Activated CD4-positive, alpha-beta T cell treated with anti-CD3 and anti-CD28 coated beads, Interleukin-2, Interleukin-6, amounts not matched to agents 100 ng/mL and 50 ng/mL, durations not matched to agents 16 hours and 8 hours (primary cell): ENCODE measurements at places on chromosomes 1 and 21.
A peak's percentile ranks its signal among the peaks of the same experiment; 100 is the strongest.

GRCh38 chr1:192561301-192561700 is 14.3 kb upstream of the RGS1 start:
- no peak for DNase-seq

- DNase-seq, result no peak
These were observed 196.7 kb upstream of the GALNT2 start for GRCh38 chr1:229870381-229870780.

- DNase-seq, result no peak
These were observed 177.3 kb upstream of the LYPLAL1 start for GRCh38 chr1:218996362-218996761.

DNA sequence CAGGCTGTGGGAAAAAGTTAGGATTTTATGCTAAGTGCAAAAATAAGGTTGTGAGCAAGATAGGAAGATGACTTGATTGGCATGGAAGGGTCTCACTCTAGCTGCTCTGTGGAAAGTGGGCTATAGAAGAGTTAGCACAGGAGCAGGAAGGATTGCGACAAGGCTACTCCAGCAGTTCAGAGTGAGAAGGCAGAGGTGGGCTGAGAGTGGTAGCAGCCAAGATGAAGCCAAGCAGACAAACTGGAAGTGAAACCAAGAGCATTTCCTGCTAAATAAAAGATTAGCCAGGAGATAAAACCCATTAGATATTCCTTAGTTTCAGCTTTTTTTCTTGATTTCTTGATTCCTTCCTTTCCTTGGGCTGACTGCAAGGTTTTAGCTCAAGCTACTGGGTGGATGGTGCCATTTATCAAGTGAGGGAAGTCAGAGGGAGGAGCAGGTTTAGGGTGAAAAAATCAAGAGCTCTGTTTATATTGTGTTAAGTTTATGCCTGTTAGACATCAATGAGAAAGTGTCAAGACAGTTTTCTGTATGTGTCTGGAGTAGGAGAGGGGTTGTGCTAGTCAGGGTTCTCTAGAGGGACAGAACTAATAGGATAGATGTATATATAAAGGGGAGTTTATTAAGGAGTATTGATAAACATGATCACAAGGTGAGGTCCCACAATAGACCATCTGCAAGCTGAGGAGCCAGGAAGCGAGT is 33.1 kb upstream of the ZNF644 start:
- no peak for DNase-seq

DNA sequence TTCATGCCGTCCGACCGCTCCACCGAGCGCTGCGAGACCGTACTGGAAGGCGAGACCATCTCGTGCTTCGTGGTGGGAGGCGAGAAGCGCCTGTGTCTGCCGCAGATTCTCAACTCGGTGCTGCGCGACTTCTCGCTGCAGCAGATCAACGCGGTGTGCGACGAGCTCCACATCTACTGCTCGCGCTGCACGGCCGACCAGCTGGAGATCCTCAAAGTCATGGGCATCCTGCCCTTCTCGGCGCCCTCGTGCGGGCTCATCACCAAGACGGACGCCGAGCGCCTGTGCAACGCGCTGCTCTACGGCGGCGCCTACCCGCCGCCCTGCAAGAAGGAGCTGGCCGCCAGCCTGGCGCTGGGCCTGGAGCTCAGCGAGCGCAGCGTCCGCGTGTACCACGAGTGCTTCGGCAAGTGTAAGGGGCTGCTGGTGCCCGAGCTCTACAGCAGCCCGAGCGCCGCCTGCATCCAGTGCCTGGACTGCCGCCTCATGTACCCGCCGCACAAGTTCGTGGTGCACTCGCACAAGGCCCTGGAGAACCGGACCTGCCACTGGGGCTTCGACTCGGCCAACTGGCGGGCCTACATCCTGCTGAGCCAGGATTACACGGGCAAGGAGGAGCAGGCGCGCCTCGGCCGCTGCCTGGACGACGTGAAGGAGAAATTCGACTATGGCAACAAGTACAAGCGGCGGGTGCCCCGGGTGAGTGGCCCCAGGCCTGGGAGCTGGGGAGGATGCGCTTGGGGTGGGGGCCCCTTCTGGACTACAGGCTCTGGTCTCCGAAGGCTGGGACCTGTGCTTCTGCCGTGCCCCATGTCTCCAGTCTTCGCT is 1.1 kb downstream of the SKI start:
- DNase-seq, result peak; percentile 78

DNA sequence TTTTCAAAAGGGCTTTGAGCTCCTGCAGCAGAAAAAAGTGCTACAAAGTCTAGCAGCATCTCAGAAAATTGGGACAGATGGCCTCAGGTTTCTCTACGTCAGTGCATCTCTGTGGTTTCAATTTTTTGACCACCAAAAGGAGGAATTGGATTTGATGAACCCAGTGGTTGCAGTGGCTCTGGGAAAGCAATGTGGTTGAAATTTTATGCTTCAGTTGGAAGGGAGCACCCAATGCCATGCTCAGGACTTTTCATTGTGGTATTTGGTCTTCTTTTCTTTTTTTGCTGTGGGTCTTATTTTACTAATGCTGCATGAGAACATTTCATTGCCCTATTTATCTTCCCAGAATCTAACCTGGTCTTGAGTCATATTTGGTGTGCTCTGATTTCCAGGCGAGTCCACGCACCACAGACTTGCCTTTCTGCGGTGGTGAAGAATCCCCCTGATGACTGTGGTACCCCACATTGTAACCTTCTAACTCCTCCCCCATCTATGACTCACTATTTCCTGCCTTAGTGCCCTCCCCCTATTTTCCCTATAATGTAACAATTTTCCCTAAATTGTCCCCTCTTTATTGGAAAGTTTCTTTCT is 56.7 kb downstream of the S1PR1 start:
- peak; percentile 86 for DNase-seq

- DNase-seq, result no peak
These were observed 34.7 kb downstream of the LRP8 start for GRCh38 chr1:53293123-53293522.

DNA sequence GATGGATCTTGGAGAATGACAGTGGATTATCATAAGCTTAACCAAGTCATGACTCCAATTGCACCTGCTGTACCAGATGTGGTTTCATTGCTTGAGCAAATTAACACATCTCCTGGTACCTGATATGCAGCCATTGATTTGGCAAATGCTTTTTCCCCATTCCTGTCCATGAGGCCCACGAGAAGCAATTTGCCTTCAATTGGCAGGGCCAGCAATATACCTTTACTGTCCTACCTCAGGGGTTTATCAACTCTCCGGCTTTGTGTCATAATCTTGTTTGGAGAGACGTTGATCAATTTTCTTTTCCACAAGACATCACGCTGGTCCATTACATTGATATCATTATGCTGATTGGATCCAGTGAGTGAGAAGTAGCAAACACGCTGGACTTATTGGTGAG is 20.1 kb downstream of the ZNF691 start:
- no peak for DNase-seq

- no peak for DNase-seq
These were observed 7.1 kb upstream of the TMEM240 start for GRCh38 chr1:1547476-1547875.

DNA sequence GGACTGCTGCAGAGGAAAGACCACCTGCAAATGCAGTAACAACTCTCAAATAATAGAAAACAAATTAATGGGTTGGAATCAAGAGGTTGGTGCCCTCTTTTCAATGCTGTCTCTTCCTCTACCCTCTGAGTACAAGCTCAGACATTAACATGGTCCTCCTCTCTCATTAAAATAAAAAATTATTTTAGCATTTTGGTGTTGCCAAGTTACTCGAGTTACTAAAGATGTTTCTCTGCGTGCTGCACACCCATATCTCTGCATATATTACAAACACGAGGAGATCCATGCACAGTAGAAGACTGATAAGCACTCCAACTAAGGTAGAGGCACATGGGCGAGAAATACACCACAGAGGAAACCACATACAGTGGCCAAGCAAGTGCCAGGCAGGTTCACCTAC is 21.5 kb downstream of the SIPA1L2 start:
- no peak for DNase-seq

DNA sequence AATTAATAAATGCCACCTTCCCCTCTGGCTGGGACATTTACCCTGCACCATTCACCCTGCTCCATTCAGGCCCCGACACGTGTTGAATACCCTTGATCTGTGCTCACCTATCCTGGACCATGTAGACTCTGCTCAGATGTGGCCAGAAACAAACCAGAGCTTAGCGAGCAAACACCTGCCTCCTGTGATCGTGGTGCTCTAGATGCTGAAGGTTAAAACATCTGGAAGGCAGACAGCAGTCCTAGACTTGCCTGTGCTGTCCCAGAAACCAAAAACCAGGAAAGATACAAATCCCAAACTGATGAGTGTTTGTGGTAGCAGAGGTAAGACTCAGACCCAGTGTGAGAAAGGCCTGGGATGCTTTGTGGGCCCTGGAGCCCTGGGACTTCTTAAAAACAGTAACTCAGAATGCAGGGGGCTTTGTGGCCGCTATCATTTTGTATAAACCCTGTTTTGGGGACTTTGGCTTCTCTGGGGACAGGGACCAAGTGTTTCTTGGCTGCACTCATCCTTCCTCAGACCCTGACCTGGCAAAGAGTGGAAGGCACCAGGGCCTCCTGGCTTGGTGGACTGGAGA is 99.6 kb downstream of the DMRTB1 start:
- DNase-seq, result no peak

DNA sequence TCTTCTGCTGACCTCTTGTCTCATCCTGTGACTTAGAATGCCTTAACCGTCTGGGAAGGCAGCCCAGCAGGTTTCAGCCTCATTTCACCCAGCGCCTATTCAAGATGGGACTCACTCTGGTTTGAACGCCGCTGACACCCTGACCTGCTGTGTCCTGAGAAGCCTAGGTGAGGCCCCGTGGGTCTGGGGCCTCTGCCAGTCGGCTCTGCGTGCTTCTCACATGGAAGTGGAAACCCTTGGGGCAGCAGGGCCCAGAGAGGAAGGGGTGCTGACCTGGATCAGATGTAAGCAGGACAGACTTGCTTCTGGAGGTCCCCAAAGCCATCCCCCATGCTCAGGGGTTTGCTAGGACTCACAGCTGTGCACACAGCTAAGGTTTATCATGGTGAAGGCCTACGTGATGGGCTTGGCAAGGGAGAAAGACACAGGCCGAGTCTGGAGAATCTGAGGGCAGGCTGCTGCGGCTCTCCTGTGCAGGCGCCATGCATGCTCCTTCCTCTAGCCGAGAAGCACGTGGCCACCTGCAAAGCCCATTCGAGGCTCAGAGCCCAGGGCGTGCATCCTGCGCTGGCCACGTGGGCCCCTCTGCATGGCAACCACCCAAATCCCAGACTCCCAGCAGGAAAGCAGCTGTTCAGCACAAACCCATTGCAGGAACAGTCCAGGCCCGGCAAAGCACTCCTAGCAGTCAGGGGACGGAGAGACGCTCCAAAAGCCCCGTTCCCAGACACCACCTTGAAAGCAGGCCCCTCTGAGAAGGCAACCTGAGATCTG is 3.8 kb downstream of the TRPM2 start:
- DNase-seq, result no peak

- peak; percentile 27 for DNase-seq
These were observed 819 bp upstream of the GPR3 start for GRCh38 chr1:27391511-27392095.

- DNase-seq, result peak; percentile 1
These were observed 26.5 kb downstream of the RIPPLY3 start for GRCh38 chr21:37032877-37033471.

- DNase-seq, result no peak
These were observed 14.0 kb downstream of the CAMK1G start for GRCh38 chr1:209597499-209597898.

GRCh38 chr1:14733048-14733778 is 134.7 kb downstream of the KAZN start:
- DNase-seq, result no peak

DNA sequence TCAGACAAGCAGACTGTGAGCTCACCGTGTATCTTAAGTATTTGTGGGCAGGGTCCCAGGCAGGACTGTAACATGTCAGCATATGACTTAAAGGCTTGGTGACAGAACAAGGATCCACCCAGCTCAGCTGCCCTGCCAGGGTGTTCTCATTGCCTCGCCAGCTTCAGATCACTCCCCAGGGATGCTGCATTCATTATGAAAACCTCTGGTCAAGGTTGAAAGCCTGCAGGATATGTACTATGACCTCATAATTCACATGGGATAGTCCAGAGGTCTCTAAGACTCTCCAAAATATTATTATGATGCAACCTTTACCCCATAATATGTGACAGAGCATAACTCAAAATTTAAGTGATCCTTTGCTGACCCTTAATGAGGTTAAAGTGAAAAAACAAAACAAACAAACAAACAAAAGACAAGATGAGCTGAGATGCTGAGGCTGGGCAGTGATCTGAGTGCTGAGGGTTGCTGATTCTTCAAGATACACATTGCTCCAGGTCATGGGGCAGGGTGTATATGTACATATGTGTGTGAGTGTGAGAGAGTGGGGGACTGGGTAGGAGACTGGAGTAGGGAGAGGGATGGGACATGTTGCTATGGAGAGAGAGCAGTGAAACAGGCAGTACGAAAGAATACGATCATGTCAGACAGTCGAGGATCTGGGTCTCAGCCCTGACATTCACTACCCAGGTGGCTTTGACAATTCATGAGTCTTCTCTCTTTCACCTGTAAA is 98.8 kb upstream of the DUSP10 start:
- no peak for DNase-seq

- no peak for DNase-seq
These were observed 19.5 kb downstream of the FAAP20 start for GRCh38 chr1:2175055-2175414.

GRCh38 chr1:13899856-13900255 is 199.9 kb downstream of the PRDM2 start:
- DNase-seq, result no peak

DNA sequence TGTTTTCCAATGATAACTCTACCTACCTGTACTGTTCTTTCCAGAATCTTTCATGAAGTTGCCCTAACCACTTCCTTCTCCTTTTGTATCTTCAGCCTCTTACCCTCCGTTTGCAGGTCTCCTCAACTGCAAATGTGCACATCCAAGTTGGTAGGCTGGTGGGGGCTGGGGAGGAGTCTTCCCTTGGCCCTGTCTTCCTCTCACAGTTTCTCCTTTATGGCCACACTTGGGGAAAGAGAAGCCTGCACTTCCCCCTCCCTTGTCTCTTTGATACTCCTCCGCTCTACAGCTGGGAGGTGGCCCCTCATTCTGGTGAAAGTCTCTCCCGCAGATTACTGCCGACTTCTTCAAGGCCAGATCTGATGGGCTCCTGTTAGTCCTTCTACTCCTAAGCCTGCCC is 26.9 kb upstream of the GPR88 start:
- no peak for DNase-seq

DNA sequence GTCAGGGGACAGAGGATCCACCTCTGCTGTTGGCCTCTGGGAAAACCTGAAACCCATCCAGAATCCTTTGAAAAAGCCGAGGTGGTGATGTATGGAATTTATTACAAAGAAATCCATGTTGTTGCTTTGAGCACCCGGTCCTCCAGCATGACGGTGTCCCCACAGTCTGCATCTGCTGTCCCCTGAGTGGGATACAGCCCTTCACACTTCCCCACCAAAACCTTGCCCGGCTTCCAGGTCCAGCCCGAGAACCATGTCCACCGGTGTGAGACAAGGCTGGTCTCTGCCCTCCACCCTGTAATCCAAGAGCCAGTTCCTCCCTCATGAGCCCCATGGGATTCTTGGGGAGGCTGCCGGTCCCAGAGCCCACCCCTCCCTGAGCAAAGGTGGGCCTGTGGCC is 70.5 kb downstream of the STUM start:
- no peak for DNase-seq

DNA sequence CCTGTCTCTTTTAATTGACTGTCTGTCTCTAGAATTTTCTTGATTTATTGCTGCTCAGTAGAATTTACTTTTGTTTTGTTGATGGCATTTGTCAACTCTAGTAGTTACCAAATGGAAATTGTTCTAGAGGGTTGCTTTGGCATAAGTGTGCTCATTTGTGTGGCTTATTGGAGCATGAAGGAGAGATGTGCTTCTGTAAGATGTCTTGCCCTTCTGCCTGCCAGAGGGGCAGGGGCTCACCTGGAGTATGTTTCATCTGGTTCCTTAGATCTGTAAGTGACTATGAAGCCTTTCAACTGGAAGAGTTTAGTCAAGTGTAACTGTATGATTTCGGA is 345.5 kb downstream of the DISC1 start:
- DNase-seq, result no peak
